ENCODE measurements at places on chromosomes 7 and 10. TPM values are rescaled to one million over a fixed set of nuclear protein-coding genes. Genes with fewer than 3 reads are reported as not detected.

Gene C10orf67
- total RNA-seq, result 0.15 TPM

Gene VWA2
- total RNA-seq, result not detected

Gene SPACDR
- not detected for total RNA-seq

- no peak for DNase-seq
- H3K4me3 ChIP-seq, result no peak overlapping the region
- no peaks in the 10 kb centered on the region for H3K36me3 ChIP-seq
Measured at GRCh38 chr7:132756484-132756990, 180.3 kb upstream of the PLXNA4 start.

DNA sequence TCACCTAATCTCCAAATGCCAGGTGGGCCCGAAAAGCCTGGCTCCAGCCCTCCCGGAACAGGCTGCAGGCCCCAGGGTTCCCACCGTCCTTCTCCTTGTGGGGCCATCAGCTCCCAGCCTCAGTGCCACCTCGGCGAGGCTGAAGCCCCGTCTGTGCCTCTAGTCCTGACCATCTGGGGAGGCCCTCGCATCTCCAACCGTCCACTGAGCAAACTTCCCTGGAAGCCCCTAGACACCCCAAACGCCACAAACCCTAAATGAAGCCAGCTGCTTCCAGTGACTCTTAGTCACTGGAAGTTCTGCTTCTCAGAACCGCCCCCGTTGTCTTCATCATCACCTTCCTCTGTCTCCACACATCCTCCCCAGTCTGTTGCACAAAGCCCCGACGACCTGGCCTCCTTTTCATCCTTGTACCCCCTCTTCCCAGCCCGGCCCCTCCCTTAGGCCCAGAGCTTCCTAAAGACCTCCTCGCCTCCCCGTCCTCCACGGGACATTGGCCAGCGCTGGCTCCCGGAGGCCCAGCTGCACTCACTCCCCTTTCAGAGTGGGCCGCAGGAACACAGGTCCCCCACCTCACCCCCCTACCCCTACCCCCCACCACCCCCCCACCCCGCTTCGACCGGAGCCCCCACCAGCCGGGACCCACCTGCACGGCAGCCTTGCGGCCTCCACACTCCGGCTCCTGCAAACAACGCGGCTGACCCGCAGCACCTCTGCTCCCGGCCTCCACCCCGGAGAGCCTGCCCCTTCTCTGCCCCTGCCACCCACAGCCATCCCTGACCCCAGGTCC is 1.1 kb upstream of the DIP2C start:
- DNase-seq, result peak; percentile 27
- H3K4me3 ChIP-seq, result peak overlapping the region; percentile 67
- H3K36me3 ChIP-seq, result no peaks in the 10 kb centered on the region
- H3K27ac ChIP-seq, result no peak overlapping the region

DNA sequence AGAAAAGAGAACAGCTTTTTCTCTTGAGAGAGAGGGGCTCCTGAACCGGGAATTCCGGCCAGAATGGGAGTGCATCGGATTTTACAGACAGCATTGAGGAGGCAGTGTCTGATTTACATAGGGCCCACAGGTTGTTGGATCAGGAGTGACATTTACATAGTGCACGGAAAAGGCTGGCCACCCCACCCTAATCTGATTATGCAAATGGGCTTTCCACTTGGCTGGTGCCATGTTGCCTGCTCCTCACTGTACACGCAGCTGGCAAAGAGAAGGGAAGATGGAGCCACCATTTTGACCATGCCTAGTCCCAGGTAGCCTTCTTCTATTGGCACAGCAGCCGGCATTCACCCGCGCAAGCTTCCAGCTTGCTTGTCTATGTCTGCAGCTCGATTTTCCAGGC is 77.5 kb upstream of the FAM171A1 start:
- H3K27ac ChIP-seq, result no peak overlapping the region
- H3K27me3 ChIP-seq, result no peaks in the 10 kb centered on the region
- H3K36me3 ChIP-seq, result no peaks in the 10 kb centered on the region

All from SJCRH30 (cell line).